ENCODE measurements at places on chromosomes 3 and 15. TPM values are rescaled to one million over a fixed set of nuclear protein-coding genes. Genes with fewer than 3 reads are reported as not detected.

DNA sequence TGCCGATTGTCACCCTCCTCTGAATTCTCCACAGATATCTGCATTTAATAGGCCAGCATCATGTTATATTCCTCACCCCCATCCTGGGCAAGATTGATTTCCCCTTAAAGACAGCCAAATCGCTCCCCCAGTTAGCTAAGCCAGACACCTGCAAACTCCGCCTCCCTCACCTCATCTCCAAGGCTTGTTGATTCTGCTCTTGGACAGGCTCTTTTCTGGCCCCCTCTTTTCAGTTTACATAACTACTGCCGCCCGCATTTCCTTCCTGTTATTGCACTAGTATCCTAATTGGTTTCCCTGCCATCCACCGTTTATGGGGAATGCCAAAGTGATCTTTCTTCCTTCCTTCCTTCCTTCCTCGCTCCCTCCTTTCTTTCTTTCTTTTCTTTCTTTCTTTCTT lies 214.7 kb upstream of the MRPL3 start:
- DNase-seq: no peak

DNA sequence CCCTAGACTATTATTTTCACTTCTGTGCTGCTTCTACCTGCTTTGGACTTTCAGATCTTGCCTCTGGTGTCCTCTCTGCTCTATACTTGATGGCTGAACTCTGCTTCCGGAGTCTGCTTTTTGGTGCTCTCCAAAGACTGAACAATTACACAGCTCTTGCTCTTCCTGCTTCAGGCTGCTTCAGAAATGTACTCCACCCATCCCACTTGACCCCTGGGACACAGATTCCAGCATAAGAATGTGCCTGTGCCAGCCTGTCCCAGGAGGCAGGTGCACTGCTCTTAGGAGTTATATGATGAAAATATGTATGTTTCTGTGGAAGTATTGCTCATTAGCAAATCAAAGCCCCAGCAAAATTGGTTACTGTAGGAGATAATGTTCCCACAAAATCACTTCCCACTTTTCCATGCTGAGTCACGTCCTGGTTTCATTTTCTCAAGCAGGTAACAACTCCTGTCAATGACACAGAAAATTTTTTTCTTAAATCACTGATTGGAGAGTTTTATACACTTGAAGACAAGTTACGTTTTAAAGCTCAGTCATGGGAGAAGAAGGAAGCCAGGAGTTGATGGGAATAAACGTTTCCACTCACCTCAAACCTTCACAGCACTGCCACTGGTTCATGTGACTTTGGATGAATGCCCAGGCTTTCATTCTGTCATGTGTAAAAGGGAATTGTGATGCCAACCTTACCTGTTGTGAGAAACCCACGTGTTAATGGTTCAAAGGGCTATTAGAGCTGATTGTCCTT lies 239.4 kb upstream of the ZPLD1 start:
- DNase-seq: no peak

Gene BNC1
- total RNA-seq: not detected

Gene GOLGA6A
- not detected for total RNA-seq

Gene SLC28A1
- total RNA-seq: not detected

Data from G401 (cell line).